ENCODE measurements at places on chromosomes 11 and 22.

- no peak for DNase-seq
Observed at GRCh38 chr11:128066399-128066798, 521.0 kb downstream of the ETS1 start.

DNA sequence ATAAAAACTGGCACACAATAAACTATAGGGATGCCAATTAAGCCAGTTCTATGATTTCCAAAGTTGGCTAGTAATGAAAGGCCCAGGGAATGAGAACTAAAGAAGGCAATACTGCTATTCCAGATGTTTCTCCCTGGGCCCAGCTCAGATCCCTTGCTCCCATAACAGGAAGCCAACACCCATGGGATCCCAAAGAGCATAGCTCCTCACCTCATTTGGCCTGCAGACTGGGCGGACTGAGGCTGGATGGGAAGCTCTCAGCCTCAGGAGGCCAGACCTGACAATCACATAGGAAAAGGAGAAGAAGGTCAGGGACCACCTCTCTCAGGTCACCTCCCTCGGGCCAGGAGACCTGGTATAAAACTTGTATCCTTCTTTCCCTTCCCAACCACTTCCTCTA lies 5.3 kb downstream of the TBC1D10A start:
- DNase-seq, result no peak

DNA sequence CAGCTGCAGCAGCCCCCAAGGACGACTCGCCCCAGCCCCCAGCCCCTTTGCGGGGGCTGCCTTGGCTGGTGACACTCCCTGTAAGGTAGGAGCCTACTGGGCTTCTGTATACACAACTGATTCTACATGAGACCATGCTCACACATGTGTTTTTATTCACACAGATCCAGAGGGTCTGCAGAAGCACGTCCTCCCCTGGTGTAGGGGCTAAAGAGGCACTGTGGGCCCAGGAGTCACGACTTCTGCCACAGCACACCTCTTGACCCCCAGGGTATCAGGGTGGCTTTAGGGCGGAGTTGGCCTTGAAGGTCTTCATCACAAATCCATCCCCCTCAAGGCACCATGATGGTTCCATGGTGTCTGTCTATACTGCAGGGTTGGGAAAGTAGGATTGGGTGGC lies 931.2 kb downstream of the TBC1D22A start:
- no peak for DNase-seq

DNA sequence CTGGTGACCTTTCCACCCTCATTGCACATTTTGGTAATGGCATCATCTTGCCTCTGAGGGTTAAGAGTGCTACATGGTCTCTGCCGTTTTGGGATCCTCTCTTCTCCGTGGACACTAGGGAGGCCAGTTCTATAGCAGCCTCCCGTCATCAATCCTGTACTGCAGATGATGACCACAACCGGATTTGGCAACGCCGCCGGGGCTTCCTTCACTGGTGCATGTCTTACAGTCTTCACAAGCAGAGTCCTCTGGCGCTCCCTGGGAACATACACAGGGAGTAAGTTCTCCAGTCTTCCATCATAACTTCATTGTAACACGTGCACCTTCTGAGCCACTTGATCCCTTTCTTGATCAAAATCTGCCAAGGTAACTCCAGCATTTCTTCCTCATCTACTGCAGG lies 69.0 kb upstream of the SLC22A12 start:
- no peak for DNase-seq

GRCh38 chr22:41487037-41487935 lies 18.4 kb downstream of the ACO2 start:
- DNase-seq, result no peak

DNA sequence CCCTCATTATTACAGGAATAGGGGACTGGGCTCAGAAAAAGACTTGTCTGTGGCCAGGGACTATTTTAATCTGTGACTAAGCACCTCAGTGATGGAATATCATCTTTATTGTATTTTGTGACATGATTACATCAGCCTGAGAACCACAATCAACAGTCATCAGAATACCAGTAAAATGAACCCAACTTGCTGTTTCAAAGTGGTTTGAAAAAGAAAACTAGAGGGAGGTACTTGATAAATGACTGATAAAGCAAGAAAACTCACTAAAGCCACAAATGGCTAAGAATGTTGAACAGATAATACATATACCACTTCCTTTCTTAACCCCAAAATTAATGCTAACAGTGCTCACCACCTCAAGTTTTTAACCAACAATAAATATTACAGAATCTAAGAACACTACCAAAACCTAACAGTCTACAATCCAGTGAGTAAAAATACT lies 155.7 kb downstream of the ATG16L2 start:
- DNase-seq, result peak; percentile 85

- DNase-seq, result no peak
Observed at GRCh38 chr22:35204807-35205775, 52.2 kb upstream of the HMGXB4 start.

DNA sequence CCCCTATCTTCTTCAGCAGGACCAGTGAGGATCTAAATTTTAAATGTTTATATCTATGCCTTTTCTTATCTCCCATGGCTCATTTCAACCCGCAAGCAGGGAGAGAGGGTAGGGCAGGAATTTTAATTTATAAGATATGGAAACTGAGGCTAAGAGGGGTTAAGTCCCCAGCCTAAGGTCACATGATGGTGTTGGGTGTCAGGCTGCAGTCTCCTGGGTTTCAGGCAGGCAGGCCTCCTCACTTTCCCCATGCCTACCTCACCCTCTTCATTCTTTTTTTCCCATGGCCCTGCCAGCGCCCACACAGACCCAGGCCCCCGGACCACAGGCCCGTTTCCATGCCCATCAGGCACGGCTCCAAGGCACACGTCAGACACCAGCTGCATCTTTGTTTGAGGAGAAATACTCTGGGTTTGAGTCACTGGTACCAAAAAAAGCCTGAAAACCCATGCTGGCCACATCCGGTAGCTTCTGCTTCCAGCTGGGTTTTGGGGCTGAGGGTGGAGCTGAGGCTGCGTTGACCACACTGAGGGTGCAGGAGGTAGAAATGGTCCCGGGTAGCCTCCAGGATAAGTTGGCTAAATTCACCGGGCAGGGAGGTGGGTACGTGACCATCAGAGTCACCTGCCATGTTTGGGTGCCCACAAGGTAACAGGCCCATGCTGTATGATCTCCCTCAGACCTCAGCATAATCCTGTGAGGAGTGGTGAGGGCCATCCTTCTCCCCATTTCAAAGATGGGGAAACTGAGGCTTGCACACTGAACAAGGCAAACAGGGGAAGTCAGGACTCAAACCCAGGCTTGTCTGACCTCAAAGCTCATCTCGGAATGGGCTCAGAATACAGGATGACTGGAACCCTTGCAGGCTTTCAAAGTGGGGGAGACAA lies 7.5 kb downstream of the CRYBB1 start:
- DNase-seq, result peak; percentile 95

- no peak for DNase-seq
Observed at GRCh38 chr11:8013833-8014232, 26.7 kb downstream of the EIF3F start.

DNA sequence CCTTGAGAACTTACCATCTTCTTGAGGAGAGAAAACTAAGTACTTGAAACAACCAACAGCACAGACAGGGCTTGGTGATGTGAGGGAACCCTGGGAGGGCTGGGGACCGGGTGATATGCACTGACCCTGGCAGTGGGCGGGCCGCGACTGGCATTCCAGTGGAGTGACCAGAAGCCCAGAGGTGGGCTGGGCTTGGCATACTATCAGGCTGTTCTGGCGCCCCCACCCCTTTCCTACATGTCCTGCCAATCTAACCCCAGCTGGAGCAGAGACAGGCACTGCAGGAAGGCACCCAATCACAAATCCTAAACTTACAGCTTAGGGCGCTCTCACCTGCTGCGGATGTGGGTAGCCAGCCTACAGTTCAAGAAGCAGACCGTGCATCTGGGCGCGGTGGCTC lies 54.0 kb upstream of the GCAT start:
- no peak for DNase-seq

DNA sequence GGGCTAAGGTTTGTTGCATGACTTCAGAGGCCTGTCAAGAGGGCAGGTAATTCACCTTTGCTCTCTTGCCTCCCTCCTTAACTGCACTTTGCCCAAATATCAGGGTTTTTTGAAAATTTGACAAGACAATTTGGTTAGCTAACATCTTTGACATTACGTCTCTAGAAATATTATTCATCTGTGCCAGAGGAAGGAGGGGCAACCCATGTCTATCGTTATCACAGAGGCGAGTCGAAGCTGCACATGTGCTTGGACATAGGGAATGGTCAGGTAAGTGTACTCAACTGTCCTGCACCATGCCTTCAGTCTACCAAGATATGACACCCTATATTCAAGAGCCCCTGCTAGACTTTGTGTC lies 3.7 kb downstream of the AKIP1 start:
- DNase-seq, result no peak

DNA sequence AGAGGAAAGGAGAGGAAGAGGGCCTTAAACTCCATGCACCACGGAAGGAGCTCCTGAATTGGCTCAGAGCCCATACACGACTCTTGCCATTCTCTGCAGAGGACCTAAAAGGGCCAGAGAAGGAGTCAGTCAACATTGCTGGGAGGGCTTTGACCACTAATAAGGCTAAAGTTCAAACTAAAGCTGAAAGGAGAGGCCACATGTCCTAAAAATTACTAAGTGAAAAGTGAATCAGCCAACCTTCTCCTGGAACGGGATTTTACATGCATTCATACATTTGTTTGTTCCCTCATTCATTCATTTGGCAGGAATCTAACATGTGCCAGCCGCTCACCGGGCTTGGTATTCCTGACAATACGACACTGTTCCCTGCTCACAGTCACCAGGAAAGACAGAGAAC lies 10.5 kb downstream of the CLMP start:
- no peak for DNase-seq

DNA sequence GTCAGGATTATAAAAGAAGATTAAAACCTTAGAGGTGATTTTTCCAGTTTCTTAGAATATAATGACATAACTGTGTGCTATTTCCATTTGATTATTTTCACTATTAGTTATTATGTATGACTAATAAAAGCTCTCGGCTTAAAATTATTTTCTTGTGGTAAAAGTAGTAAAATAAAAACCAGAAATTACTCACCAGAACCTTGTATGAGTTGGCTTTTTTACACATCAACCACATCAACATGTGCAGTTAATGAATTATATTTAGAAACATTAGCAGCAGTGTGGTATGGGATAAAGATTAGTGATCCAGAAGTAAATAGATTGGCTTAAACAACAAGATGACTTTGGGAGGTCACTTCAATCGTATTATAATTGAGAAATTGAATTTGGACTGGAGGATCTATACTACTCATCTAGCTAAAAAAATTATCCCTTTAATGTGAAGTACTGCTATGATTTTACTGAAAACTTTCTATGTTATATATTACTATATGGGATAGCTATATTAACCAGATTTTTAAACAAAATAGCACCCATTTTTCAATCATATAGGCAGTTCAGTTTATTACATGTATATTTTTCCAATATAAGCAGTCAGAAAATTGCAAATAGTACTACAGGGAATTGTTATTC lies 2.8 kb upstream of the BCO2 start:
- DNase-seq, result peak; percentile 34

- DNase-seq, result no peak
Observed at GRCh38 chr11:6219359-6219758, 14.0 kb downstream of the C11orf42 start.

GRCh38 chr11:70721006-70721405 lies 322.7 kb downstream of the CTTN start:
- no peak for DNase-seq

GRCh38 chr11:12195768-12196167 lies 85.4 kb downstream of the MICAL2 start:
- peak; percentile 83 for DNase-seq

DNA sequence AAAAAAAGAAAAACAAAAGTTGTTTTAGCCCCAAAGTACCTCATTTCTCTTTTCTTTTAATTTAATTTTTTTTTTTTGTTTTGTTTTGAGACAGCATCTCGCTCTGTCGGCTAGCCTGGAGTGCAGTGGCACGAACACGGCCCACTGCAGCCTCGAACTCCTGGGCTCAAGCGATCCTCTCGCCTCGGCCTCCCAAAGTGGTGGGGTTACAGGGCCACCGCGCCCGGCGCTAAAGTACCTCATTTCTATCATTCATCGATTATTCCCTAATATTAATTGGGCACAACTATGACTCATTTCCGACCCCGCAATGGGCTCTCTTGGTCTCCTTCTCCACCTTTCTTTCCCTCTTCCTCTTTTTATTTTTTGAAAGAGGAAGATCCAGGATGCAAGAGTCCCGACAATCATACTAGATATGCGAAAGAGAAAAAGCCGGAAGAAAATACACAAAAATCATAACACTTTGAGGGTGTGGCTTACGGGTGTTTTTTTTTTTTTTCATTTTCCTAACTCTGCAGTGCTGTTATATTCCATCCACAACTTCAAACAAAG lies 475 bp upstream of the AIP start:
- DNase-seq, result peak; percentile 44

GRCh38 chr11:57133366-57134038 lies 48.3 kb upstream of the LRRC55 start:
- no peak for DNase-seq

DNA sequence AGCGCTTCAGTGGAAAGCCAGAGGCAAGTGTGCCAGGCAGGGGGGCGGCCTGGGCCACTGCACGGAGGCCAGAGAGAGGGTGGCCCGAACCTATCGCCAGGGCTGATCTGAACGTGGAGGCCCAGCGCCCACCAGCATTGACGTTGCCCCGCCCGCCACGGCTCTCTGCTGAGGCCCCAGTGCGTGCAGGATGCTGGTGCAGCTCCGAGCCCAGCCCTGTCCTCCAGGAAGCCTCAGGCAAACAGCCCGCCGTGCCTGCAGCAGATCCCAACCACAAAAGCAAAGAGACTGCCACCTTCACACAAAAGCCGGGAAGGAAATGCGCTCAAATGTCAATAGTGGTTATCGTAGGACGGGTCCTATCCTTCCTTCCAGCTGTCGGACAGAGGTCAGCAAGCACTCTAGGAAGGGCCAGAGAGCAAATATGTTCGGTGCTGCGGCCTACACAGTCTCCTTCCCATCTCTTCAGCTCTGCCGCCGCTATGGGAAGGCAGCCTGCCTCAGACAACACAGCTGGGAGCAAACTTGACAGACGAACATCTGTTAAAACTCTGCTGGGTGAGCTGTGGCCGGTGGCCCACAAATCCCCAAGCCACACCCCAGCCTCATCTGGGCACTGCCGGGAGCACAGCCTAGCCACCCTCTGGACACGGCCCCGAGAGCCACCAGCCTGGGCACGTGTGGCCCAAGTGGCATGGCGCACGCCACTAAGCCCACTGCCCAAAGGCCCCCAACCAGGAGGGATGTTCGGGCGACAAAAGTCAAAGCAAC lies 146.2 kb downstream of the CRYBB2 start:
- DNase-seq, result no peak

GRCh38 chr11:28736256-28736655 lies 628.1 kb downstream of the METTL15 start:
- DNase-seq, result no peak
